PC-3 (cell line): ENCODE measurements at places on chromosomes 6 and 20. TPM values are rescaled to one million over a fixed set of nuclear protein-coding genes. Genes with fewer than 3 reads are reported as not detected.
A peak's percentile ranks its signal among the peaks of the same experiment; 100 is the strongest.

DNA sequence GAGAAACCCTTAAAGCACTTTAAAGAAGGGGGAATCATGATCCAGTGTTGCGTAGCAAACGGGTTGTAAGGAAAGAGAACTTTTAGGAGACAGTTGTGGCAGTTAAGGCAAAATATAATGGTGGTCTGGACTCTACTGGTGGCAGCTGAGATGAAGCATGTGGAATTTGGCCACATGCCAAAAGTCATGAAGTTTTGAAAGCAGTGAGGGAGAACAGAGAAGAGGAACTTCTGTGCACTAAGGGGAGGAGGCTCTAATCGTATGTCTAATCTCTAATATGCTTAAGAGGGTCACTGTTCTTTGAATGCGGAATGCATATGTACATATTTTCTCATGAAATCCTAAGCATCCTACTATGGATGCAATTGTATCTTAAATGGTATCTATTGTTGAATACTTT is 91.5 kb downstream of the RIMS1 start:
- no peaks in the 10 kb centered on the region for H3K4me1 ChIP-seq
- no peak overlapping the region for H3K27ac ChIP-seq
- no peaks in the 10 kb centered on the region for H3K36me3 ChIP-seq
- no peaks in the 10 kb centered on the region for H3K27me3 ChIP-seq

- H3K27me3 ChIP-seq, result no peaks in the 10 kb centered on the region
- H3K36me3 ChIP-seq, result no peaks in the 10 kb centered on the region
- no peaks in the 10 kb centered on the region for H3K4me1 ChIP-seq
- H3K27ac ChIP-seq, result no peak overlapping the region
- no peak for DNase-seq
These were observed 39.8 kb downstream of the PRR18 start for GRCh38 chr6:166268431-166268830.

DNA sequence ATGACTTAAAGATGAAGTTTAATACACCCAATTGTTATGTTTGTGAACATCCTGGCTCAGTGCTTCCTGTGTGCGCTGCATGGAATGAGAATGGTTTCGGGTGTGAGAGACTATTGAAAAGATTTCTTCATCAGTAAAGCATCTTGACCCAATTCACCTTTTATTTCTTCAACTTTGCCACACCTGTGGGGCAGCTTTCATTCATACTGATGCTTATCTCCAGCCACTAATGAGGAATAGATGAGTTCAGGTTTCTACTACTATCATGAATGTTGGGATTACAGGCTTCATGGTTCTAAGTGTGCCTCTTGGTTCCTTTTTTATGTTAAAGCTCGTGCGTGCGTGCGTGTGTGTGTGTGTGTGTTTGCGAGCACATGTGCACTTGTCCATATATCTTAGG is 373.7 kb upstream of the SOX4 start:
- H3K27ac ChIP-seq, result no peak overlapping the region
- DNase-seq, result no peak

DNA sequence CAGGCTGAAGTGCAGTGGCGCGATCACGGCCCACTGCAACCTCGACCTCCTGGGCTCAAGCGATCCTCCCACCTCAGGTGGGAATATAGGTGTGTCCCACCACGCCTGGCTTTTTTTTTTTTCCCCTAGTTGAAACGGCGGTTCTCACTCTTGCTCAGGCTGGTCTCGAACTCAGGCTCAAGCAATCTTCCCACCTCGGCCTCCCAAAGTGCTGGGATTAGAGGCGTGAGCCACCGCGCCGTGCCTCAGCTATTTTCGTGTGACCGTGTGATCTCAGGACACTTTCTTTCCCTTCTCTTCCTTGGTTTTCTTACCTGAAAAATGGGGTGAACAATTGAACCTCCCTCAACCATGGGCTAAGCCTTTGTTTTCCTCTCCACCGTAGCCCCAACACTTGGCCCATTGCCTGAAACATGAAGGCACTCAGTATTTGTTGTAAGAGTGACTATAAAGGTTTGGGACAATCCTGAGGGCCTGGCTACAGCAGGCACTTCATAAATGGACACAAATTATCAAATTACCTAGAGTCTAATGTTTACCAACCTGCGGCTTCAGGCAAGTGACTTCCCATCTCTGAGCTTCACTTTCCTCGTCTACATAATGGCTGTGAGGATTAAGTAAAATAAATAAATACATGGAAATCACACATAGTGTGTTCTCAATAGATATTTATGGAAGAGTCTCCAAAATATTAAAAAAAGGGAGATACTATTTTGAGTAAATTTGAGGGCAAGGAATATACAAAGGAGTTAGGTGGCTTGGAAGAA is 31.4 kb upstream of the ID1 start:
- peak overlapping the region; percentile 75 for H3K4me3 ChIP-seq
- H3K27ac ChIP-seq, result peak overlapping the region; percentile 83
- peaks cover 12% of the 10 kb centered on the region; the same call in 1 of the 2 replicates for H3K36me3 ChIP-seq
- H3K27me3 ChIP-seq, result no peaks in the 10 kb centered on the region

DNA sequence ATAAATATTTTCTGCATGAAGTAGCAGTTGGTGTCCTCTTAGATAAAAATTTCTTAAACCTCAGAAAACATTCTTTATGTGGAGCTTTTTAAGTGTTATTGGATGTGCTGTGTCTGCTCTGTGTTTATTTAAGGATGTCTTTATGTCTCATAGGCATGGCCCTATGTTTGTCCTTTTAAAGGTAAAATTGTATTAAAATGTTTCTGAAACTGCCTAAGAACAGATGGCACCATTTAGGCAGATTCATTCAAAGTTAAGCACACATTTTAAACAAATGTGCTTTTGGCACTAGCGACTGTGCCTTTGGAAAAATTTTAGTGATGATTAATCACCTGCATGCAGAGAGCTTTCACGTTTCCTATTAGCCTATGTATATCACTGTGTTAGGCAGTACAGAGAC is 125.2 kb downstream of the KIF6 start:
- no peak overlapping the region for H3K4me3 ChIP-seq
- H3K27ac ChIP-seq, result no peak overlapping the region
- no peaks in the 10 kb centered on the region for H3K36me3 ChIP-seq
- 0 out of 2 replicates have a peak, but pooled peaks cover 9% of the 10 kb centered on the region for H3K27me3 ChIP-seq
- no peak for DNase-seq
- H3K4me1 ChIP-seq, result no peaks in the 10 kb centered on the region

- no peaks in the 10 kb centered on the region for H3K36me3 ChIP-seq
- no peak overlapping the region for H3K4me3 ChIP-seq
- H3K4me1 ChIP-seq, result no peaks in the 10 kb centered on the region
- H3K27ac ChIP-seq, result no peak overlapping the region
- DNase-seq, result no peak
These were observed 11.9 kb downstream of the SYNE1 start for GRCh38 chr6:152625213-152625612.

DNA sequence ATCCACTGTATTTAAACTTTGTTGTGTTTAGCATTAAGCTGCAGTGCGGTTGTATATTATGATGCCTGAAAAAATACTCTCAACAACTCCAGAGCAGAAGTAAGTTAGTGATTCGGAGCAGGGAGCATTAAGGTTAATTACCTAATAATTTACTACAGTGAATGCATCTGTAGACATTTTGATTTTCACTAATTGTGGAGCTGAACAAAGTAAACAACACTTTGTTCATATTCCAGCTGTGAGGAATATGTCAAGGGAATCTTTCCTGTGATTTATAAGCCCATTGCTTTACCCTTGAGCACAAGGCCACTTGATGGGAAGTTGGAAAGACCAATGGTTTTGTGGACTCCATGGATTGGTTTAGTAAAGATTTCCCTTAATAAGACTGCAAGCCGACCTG is 77.1 kb downstream of the CBLN4 start:
- no peaks in the 10 kb centered on the region; the same call in 1 of the 2 replicates for H3K27me3 ChIP-seq
- no peak overlapping the region for H3K27ac ChIP-seq
- no peak for DNase-seq
- H3K36me3 ChIP-seq, result no peaks in the 10 kb centered on the region
- H3K4me3 ChIP-seq, result no peak overlapping the region

DNA sequence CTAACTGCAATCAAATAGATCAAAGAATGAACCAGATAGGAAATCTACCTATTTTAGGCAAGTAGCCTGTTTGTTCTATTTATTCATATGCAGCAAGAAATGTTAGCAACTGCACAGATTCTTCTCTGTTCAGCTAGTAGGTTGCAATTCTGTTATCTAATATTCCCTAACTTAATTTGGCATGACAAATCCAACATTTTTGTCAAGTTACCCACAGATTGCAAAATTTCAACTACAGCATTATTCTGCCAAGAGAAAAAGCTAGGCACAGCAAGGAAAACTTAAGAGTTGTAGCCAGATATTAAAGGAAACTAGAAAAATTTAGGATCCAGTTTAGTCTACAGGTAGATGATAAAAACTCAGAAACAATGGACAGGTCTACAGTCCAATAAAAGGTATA is 104.4 kb upstream of the SYNCRIP start:
- H3K27me3 ChIP-seq, result no peaks in the 10 kb centered on the region
- no peaks in the 10 kb centered on the region for H3K36me3 ChIP-seq
- peak overlapping the region; percentile 43 for H3K4me3 ChIP-seq
- DNase-seq, result peak; percentile 28
- peaks cover 33% of the 10 kb centered on the region for H3K4me1 ChIP-seq

The PGC gene
- total RNA-seq, result not detected in 2 replicates

The VSX1 gene
- total RNA-seq, result not detected in 2 replicates

The CGA gene
- not detected in 2 replicates for total RNA-seq

The EPPIN gene
- total RNA-seq, result not detected in 2 replicates

The MCUR1 gene
- 28.6 and 36.2 TPM in 2 replicates for total RNA-seq

The FAM184A gene
- total RNA-seq, result 1.2 and 4.4 TPM in 2 replicates

The C6orf163 gene
- 0.62 and 0.69 TPM in 2 replicates for total RNA-seq
